ENCODE measurements at places on chromosomes 2 and 18.

GRCh38 chr2:48343571-48344440, 186.1 kb upstream of the STON1 start:
- peak; percentile 57 for DNase-seq

- no peak for DNase-seq
Observed at GRCh38 chr2:98924038-98924830, 11.8 kb downstream of the CRACDL start.

DNA sequence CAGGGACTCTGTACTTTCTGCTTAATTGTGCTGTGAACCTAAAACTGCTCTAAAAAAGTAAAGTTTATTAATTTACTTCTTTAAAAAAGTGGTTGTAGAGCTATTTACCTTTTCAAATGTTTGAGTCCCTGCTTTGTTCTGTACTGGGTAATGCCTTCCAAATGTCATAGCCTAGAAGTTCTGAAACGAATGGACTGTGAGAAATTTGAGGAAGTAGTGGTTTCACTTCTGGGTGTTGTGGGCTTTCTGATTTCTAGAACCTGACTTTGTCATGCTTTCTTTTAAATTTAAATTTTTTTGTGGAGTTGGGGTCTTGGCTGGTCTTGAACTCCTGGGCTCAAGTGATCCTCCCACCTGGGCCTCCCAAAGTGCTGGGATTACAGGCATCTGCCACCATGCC, 44.6 kb downstream of the SMAD4 start:
- DNase-seq: no peak

DNA sequence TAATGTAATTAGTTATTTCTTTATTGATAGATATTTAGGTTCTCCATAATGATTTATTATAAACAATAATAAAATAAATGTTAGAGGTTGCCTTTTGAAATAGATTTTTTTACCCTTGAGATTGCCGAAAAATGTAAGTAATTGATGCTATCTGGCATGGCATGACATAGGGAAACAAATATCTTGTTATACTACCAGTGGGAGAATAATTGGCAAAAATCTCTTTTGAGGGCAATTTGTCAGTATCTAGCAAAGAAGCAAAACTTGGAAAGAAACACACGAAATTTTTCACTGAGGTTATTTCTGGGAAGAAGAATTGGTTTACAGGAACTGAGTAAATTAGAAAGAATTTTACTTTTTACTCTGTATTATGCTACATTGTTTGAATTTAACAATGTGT, 547.2 kb upstream of the SETBP1 start:
- DNase-seq: peak; percentile 19

DNA sequence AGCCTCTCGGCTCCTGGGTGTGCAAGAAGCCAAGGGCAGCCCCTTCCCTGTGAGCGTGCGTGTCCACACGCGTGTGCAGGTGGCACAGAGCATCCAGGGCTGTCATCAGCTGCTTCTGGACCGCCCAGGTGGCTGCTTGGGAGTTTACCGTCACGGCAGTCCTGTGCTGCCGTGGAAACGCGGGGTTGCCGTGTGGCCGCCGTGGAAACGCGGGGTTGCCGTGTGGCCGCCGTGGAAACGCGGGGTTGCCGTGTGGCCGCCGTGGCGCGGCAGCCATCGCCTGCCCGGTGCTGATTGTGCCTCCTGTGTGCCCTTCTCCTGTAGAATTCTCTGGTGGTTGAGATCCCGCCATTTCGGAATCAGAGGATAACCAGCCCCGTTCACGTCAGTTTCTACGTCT, 71.4 kb downstream of the NFATC1 start:
- DNase-seq: no peak

DNA sequence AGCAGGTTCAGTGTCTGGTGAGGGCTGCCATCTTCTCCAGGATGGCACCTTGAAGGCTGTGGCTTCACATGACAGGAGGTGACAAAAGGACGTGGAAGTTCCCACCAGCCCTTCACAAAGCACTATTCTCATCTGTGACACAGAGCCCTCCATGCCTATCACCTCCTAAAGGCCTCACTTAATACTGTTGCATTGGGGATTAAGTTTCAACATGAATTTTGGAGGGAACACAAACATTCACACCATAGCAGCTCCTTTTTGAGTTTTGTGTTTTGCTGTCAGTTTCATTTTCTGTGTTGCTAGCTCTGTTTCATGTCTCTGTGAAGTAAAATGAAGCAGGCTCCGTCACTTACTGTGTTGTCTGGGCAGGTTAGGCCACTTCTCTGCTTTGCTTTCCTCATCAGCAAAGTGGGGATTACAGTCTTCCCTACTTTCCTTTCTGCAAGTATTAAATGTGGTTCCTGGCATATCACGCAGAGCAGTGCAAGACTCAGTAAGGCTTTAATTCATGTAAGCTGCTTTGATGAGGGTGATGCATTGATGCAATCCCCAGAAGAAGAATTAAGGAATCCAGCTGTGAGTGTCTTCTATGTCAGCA, 31.6 kb downstream of the LIMS1 start:
- DNase-seq: peak; percentile 30

DNA sequence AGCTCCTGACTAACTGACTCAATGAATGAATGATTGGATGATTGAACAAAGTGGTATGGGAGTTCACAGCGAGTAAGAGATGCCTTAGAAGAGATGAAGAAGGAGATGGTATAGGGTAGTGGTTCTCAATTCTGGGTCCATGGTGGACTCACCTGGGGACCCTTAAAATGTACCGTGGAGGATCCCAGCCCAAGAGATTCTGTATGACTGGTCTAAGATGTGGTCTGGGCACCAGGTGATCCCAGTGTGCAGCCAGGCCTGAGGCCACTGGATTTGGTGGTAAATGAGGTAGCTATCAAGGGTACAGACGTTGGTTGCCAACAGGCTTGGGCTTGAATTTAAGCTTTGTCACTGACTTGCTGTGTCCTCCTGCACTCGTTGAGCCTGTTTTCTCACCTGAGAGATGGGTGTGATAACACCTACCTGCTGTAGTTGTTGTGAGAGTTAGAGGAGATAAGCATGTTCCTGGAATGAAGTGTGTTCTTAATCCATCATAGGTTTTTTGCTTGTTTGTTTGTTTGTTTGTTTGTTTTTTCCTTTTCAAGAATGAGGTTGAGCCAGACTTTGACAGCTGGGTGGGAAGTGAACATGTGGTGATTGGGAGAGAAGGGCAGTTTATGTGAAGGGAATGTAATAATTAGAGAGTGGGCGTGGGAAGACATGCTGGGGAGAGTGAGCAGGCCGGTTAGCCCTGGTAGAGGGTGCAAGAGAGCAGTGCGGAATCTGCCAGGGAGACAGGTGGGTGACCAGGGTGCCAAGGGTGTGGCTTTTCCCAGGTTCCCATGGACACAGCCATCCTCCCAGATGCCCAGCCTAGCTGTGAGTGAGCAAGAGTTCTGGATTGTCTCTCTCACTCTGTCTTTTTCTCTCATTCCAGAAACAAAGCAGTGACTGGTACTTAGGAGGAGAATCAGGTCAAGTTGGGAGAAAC, 31.4 kb upstream of the IL1B start:
- no peak for DNase-seq

GRCh38 chr18:11956371-11957308, 24.7 kb upstream of the IMPA2 start:
- no peak for DNase-seq

GRCh38 chr18:63161761-63162195, 157.8 kb downstream of the BCL2 start:
- peak; percentile 88 for DNase-seq

- DNase-seq: peak; percentile 70
Observed at GRCh38 chr2:17104454-17104853, 413.8 kb downstream of the RAD51AP2 start.

GRCh38 chr2:46167406-46167805, 129.8 kb upstream of the EPAS1 start:
- peak; percentile 40 for DNase-seq

All from fibroblast of skin of scalp (primary cell).